SK-N-MC (cell line): ENCODE measurements at places on chromosomes 13 and 19.

- DNase-seq = no peak
Measured at GRCh38 chr13:106212386-106213010, 323.0 kb downstream of the EFNB2 start.

DNA sequence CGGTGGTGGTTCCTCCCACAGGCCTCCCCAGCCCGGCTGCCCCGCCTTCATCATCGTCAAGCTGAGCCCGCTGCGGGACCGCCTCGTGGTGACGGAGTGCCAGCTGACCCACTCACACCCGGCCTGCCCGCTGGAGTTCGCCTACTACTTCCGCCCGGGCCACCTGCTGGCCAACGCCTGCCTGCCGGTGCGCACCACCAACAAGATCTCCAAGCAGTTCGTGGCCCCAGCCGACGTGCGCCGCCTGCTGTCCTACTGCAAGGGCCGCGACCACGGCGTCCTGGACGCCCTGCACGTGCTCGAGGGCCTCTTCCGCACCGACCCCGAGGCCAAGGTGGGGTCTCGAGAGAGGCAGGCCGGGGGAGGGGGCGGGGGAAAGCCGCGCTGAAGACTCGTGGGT is 12.0 kb downstream of the ZSWIM9 start:
- DNase-seq = no peak

GRCh38 chr13:25378528-25378927 is 6.8 kb downstream of the ATP8A2 start:
- no peak for DNase-seq

GRCh38 chr19:18204394-18205199 is 755 bp upstream of the RAB3A start:
- DNase-seq = no peak

- no peak for DNase-seq
Measured at GRCh38 chr19:45296355-45296754, 26.3 kb downstream of the CKM start.

DNA sequence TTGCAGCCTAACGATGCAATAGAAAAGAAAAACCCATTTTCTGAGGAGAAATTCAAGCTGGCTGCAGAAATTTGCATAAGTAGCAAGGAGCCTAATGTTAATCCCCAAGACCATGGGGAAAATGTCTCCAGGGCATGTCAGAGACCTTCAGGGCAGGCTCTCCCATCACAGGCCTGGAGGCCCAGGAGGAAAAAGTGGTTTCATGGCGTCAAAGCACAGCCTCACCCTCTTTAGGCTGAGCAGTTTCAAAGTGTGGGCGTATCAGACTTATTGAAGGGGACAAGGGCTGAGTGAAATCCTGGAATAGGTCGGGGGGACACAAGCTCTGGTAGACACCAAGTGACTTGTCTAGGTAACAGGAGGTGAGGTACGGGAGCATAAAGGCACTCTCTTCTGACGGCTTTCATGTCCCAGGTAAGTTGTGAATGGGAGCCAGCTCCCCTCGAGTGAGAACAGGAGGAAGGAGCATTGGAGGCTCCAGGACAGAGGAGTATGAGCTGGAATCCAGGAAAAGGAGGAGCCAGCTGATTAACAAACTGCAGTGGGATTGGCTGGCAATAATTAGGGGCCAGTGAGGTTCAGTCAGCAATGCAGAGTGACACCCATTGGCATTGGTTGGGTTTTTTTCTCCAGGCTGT is 35.8 kb downstream of the MRPL57 start:
- no peak for DNase-seq

GRCh38 chr19:3346677-3347353 is 19.6 kb upstream of the NFIC start:
- no peak for DNase-seq

DNA sequence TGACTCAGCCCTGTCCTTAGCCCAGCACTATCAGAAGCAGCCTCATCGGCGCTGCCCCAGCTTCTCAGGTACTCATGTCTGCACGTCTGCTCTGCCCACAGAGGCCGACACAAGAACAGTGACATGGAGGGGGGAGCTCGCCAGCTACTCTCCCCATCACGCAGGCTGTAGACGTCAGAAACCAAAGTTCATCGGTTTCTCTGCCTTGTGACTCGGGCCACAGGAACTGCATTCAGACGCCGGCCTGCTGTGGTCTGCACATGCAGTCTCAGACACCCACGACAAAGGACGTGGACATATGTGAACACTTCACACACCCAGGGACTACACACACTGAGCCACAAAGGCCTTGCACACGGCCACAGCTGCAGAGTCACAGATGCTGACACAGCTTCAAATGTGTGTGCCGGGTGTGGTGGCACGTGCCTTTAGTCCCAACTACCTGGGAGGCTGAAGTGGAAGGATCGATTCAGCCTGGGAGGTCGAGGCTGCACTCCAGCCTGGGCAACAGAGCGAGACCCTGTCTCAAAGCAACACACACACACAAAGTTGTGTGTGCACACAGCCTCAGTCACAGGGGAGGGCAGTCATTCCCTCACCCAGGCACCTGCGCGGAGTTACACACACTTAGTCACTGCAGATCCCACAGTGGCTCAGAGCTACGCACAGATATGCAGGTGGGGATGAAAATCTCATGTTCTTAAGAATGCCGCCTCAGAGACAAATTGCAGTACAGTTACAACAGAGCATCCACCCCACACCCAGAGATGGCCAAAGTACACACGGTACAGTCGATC is 4.9 kb upstream of the ZFP36 start:
- no peak for DNase-seq

- DNase-seq = no peak
Measured at GRCh38 chr19:27966390-27966816, 1246.5 kb downstream of the UQCRFS1 start.

GRCh38 chr19:10292789-10293636 is 3.3 kb downstream of the ICAM5 start:
- DNase-seq = no peak

DNA sequence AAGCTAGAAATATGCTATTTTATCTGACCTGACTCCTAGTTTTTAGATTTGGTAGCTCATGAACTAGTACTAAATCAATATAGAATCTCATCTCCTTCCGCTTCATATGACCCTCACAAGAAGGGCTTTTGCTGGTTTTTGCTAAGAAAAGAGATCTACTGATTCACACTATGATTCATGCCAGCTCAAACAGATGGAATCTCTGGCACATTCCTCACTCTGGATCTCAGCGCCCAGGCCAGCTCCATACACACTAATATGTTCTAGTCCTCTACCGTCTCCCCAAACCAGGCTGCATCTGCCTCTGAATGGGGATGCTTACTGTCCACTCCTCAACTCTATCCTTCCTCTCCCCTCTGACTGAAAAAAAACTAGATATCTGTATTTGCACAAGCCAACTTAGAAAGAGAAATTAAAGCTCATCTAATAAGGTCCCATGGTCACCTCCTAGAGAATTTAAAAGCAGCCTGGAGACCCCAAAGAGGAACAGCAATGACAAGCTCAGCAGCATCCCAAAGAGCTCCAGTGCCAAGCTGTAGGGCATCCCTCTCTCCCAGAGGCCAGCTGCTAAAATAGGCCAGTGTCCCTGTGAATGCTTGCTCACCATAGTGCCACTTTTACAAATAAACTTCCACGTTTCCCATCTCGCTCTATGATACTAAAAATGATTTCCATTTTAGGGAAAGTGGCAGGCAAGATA is 74.9 kb downstream of the LHFPL6 start:
- DNase-seq = no peak

GRCh38 chr19:10896851-10897526 is 25.6 kb downstream of the CARM1 start:
- DNase-seq = no peak

GRCh38 chr19:50894478-50895356 is 16.5 kb downstream of the KLK4 start:
- DNase-seq = no peak

DNA sequence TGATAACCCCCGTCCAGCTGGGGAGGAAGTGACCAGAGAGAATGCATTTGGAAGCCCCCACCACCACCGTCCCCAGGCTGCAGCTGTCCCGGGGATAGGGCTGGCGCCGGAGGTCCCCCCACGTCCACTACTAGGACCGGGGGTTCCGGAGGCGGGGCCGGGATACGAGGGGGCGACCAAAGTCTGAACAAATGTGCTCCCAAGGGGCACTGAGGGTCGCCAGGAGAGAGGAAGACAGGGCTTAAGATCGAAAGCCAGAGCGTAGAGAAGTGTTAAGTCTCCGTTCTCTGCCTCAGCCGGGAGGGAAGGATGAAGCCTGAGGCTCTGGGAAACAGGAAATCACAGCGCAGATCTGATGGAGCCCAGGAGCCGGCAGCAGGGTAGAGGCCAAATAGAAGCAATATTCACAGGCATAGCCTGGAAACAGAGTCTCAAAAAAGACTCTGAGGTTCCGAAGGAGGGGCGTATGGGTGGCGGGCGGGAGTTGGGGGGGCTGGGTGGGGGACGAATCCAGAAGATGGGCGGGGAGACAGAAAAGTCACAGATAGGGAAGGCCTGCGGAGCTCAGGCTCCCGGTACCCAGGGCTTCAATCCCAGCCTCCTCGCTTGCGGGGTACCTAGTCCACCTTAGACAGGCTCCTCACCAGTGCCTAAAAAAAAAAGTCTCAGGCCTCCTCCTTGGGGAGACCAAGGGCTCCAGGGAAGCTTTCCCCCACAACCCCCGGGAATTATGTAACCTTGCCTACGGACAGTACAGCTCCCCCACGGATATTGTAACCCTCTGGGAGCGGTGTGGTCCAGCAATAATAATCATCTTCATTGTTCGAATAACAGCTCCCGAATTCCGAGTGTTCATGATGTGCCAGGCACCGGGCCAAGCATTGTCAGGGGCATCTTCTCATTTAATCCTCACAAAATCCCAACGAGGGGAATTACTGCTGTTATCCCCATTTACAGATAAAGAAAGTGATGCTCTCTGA is 1.1 kb upstream of the ERF start:
- peak; percentile 66 for DNase-seq

- no peak for DNase-seq
Measured at GRCh38 chr13:32124743-32125142, 93.2 kb downstream of the FRY start.

DNA sequence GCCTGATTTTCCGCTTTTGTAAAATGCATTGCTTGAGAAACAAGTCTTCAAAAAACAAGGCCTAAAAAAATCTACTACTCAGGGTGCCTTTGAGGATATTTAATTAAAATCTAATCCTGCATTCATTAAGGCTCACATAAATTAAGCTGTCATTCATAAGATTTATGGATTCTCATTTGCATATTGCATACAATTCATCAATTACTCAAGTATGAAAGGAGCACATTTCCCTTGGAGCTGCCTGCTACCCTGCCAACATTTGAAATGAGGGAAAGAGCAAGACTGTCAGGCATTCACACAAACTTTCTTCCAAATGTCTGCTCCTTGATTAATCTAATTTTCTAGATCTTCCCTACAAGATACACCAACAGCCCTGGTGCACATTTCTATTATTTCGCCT is 140.0 kb downstream of the DACH1 start:
- DNase-seq = no peak

GRCh38 chr13:71772361-71772760 is 94.6 kb downstream of the DACH1 start:
- DNase-seq = no peak

- no peak for DNase-seq
Measured at GRCh38 chr13:59261928-59262488, 901.7 kb downstream of the DIAPH3 start.

DNA sequence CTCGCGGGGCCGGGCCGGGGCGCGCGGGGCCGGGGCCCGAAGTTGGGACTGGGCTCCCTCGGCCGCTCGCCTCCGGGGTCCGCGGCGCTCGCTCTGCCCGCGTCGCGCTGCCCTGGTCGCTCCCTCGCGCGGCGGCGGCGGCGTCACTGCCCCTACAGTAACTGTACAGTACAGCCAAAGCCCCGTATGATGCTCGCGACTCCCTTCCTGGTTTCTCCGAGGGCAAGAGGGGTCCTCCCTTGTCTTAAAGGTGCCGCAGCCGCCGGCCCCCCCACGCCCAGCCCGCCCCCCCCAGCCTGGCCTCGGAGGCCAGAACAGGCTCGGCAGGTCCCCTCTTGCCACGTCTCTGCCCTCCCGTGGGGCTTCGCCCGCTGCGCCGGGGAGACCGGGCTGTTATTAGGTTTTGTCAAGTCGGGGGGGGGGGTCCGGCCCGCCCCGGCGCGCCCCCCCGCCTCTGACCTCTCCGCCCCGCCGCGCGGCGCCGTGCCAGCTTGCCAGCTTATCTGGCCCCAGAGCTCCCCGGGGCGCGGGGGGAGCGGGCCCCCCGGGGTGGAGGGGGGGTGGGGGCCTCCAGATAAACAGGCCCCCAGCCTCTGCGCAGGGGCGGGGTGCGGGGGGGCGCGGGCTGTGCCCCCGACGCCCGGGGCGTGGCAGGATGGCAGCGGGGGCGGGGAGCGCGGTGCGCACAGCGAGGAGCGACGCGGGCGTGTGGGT is at the start of gene ZBTB7A:
Gene ZBTB7A, minus strand, starts transcription at position 218 of the 714 bp plus-strand sequence. CDS start 11,667 bp downstream, outside the sequence.
- no peak for DNase-seq

GRCh38 chr19:35398570-35398969 is 27.7 kb downstream of the GPR42 start:
- no peak for DNase-seq

DNA sequence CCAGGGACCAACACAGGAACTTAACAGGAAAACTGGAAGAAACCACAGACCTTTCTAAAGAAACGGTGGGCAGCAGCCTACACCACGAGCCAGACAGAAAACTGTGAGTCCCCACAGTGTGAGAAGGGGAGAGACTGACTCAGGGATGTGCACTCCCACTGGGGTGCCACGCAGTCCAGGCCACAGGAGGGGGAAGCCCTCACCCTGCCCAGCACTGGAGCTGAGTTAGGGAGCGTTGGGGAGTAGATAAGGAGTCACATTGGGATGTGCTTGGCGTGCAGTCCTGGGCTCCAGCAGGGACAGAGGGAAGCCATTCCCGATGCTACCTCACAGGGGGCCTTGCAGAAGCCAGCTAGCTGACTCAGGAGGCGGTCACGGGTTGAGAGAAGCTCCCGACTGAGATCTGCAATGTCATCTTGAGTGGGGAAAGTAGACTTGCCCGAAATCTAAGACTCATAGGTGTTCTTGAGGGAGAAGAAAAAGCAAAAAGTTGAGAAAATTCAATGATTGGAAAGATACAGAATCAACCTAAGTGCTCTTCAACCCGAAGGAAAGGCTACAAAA is 17.3 kb downstream of the SIGLEC8 start:
- no peak for DNase-seq

GRCh38 chr13:77492982-77493381 is 42.5 kb upstream of the SCEL start:
- DNase-seq = no peak

GRCh38 chr19:16620584-16620983 is 7.4 kb downstream of the MED26 start:
- DNase-seq = no peak

DNA sequence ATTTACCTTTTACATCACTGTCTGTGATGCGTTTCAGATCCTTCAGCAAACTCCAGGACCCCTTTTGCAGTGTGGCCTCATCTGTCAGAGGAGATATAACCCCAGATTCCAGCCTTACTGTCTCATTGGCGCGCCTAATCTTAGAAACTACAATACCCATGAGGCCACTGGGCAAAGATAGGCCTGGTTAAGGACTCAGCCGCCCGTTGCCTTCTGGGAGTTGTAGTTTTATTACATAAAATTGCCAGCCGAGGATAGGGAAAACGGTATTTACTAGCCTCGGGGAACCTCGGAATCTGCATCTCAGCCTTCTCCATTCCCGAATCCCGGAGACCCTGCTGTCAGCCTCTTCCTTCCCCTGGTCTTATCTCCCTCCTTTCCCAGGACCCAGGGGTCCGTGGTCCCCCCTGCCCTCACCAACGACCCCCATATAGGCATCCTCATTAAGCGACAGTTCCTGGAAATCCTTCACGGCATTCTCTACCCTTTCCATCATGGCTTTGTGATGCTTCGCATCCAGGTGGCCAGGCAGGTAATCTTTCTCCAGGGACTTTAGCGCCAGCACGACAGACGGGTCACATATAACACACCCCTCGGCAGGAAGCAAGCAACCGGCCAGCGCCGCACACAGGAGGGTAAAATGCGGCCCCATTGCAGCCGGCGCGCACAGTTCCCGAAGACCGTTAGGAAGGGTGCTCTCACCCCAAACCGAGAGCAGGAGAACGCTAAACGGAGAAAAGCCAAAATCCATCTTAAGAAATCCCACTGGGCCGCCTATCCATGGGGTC is 1.3 kb downstream of the IZUMO1 start:
- DNase-seq = peak; percentile 32
